ENCODE measurements at places on chromosomes 12 and 14. TPM values are rescaled to one million over a fixed set of nuclear protein-coding genes. Genes with fewer than 3 reads are reported as not detected.

The SLC24A4 gene
- 0.15 TPM for total RNA-seq

The EMP1 gene
- 196 TPM for total RNA-seq

The CCDC196 gene
- not detected for total RNA-seq

The TRHDE gene
- total RNA-seq = 0.18 TPM

The GPX2 gene
- 304 TPM for total RNA-seq

The IFT81 gene
- total RNA-seq = 12.3 TPM

The MYO1A gene
- 0.29 TPM for total RNA-seq

The KLHL42 gene
- total RNA-seq = 15.7 TPM

The CTSG gene
- total RNA-seq = not detected

The IGF1 gene
- total RNA-seq = not detected

The NTF3 gene
- total RNA-seq = not detected

The DLST gene
- 116 TPM for total RNA-seq

The RARG gene
- total RNA-seq = 24.6 TPM

The CISTR gene
- total RNA-seq = not detected

The BEGAIN gene
- 7.0 TPM for total RNA-seq

The SLC6A12 gene
- total RNA-seq = 0.68 TPM

The TAS2R30 gene
- total RNA-seq = 0.06 TPM

Data from A549 treated with Hydrocortisone at 1 μM for 4 hours (cell line).